ENCODE measurements at places on chromosomes 12 and 14. TPM values are rescaled to one million over a fixed set of nuclear protein-coding genes. Genes with fewer than 3 reads are reported as not detected.

- ATAC-seq, result no peak
Observed at GRCh38 chr14:98608071-98609060, 663.6 kb downstream of the BCL11B start.

DNA sequence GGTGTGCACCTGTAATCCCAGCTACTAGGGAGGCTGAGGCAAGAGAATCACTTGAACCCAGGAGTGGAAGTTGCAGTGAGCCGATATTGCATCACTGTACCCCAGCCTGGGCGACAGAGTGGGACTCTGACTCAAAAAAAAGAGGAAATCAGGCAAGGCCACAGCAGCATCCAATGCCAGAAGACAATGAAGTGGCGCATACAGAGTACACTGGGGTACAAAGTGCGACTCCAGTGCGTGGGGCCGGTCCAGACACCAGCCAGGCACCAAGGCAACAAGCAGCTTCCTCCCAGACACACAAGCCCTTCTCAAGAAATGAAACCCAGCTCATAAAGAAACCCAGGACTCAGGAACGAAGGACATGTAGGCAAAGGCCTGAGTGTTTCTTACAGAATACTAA lies 28.2 kb downstream of the TTC7B start:
- ATAC-seq, result no peak

DNA sequence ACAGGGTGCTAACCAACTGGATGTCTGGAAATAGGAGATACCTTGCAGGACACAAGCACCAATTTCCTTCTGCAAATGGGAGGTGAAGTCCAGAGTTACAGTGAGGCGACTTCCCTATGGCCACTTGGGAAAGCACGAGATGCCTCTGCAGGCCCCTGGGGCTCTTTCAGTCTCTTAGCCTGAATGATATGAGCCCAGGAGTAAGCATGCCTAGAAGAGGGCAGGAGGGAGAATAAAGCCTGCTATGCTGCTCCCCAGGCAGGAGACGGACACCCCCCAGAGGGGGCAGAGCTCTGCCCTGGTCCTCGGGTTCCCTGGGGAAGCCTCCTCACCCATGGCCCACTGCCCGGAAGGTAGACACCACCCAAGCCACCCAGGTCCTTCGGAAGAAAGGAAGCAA lies 105.1 kb downstream of the GCH1 start:
- ATAC-seq, result no peak

DNA sequence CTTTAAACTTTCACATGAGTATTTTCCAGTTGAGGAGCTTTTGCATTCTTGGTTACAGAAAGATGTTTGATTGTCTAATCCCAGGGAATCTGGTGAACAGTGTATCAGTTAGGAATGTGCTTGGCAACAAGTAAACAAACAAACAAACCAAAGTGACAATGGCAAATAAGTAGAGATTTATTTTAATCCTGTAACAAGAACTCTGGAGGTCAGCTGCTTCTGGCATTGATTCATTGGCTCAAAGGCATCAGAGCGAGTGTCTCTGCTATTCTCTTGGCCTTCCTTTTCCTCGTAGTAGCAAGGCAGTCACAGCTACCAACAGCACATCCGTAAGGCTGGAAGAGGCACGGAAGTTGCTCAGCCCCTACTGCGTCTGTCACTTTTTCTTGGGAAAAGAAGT lies 37.2 kb downstream of the CRADD start:
- no peak for ATAC-seq

DNA sequence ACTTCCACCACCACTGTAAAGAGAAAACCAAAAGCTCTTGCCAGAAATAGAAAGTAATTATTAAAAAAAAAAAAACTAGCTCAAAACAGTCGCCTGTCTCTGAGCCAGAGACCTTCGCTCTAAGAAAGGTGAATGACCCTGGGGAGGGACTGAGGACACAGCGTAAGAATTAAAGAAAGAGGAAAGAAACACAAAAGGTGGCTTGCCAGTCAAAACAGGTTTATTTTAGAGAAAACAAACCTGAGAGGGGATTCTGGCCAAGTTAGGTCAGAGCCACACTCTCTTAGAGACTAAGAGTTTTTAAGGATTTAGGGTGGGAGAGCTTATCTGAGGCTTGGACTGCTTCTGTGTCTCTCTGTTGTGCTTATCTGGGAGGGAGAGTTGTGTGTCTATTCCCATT lies 66.0 kb downstream of the DNAH10 start:
- ATAC-seq, result no peak

DNA sequence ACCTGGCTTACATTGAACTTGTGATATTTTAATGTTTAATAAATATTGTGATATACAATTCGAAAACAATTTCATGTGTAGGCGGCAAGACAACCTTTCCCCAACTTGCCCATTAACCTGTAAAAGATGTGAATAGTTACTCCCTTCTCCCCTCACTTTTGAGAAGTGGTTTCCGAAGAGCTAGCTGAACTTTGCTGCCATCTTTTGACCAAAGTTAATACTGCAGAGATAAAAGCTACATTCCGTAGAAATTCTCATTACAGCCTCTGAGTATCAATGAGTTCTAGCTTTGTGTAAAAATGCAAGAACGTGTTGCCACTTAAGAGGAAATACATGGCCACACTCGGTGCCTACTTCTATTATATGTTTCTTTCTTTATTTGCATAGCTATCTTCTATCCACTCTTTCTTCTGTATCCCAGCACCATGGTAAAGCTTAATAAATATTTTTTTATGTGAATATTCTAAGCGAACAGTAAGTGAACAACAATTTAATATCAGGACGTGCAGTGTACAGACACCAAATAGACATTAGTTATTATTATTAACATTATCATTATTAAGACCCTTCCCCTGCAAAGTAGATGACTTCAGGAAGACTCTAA lies 105.1 kb upstream of the TMEM260 start:
- no peak for ATAC-seq

GRCh38 chr12:97177481-97177880 lies 270.4 kb downstream of the NEDD1 start:
- no peak for ATAC-seq

GRCh38 chr14:80906946-80907345 lies 34.6 kb downstream of the CEP128 start:
- no peak for ATAC-seq

DNA sequence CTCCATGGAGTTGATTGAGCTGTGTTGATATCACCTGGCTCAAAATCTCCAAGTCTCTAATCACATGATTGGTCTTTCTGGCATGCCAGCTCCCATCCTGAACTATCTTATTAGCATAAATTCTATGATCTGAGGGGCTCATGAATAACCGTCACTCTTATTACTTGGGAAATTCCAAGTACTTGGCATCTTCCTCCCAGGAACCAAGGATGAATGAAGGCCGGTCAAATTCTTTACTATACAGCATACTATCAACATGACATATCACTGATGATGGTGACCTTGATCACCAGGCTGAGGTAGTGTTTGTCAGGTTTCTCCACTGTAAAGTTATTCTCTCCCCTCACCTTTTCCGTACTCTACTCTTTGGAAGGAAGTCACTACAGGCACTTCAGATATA lies 16.4 kb upstream of the NUBPL start:
- ATAC-seq, result no peak

- no peak for ATAC-seq
Observed at GRCh38 chr12:54145844-54146243, 42.9 kb downstream of the SMUG1 start.

GRCh38 chr12:132074216-132074615 lies 69.9 kb downstream of the DDX51 start:
- no peak for ATAC-seq

DNA sequence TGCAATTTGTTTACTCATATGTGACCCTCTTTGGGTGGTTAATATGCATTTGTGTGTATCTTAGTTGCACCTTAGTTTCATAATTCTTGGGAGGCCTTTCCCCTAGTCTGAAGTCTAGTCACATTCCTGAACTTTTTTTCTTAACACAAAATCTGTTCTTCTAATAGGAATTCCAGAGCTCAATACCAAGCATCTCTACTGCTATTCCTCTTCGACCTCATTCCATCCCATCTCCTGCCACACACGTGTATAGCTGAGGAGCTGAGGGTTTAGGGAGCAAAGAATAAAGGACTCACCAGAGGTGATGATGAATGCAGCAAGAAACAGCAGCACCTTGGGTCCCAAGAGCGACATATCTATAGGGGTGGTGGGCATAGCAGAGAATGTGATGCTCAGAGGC lies 875 bp downstream of the MFAP5 start:
- ATAC-seq, result no peak

DNA sequence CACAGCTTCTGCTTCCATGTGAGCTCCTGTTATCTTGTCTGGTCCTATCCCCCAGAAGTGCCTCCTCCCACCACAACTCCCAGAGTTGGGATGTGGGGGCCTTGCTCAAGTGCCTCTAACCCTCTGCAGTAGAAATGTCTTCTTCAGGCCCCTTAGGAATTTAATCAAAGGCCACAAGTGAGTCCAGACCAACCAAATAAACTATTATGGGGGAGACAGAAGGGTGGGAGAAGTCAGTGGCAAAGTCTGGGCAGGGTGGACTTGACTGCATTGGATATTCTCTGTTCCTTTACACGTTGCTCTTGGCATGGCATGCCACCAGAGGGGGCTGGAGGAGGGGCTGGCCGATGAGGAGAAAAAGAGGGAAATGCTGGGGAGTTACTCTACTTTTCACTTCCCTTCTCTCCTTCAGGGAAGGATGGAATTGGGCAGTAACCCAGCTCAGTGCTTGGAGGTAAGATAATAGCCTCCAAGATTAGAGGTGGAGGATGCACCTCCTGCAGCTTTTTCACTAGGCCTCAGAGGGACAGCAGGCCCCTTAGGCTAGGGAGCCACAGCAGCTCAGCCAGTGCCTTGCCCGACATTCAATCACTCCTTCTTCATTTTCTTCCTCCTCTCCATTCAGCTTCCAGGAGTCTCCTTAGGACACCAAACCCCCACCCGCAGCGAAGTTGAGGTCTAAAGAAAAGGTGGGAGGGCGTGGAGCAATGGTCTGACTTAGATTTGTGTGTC lies 1.2 kb upstream of the AP1G2 start:
- no peak for ATAC-seq

The ZDHHC22 gene
- total RNA-seq, result not detected

The CLEC2D gene
- 3.7 TPM for total RNA-seq

The IQSEC3 gene
- 0.28 TPM for total RNA-seq

The MOK gene
- total RNA-seq, result 3.5 TPM

The ASPG gene
- total RNA-seq, result 59.2 TPM

The HSP90AA1 gene
- total RNA-seq, result 192 TPM

The CACNA2D4 gene
- total RNA-seq, result 1.1 TPM

The BLTP3B gene
- total RNA-seq, result 13.5 TPM

Data from esophagus mucosa (tissue), 1 donor.